ENCODE measurements at places on chromosomes 4 and X.

- DNase-seq, result peak; percentile 73
Observed at GRCh38 chr4:169439244-169439643, 168.5 kb upstream of the SH3RF1 start.

- no peak for DNase-seq
Observed at GRCh38 chr4:1245481-1246051, 3.4 kb downstream of the CTBP1 start.

GRCh38 chrX:40174854-40175510, 77.2 kb upstream of the BCOR start:
- no peak for DNase-seq

GRCh38 chr4:8540586-8540985, 39.6 kb upstream of the GPR78 start:
- no peak for DNase-seq

GRCh38 chr4:6195602-6196319, 4.6 kb downstream of the JAKMIP1 start:
- no peak for DNase-seq

- no peak for DNase-seq
Observed at GRCh38 chr4:39043058-39043860, 11.1 kb upstream of the TMEM156 start.

GRCh38 chr4:186900984-186901383, 177.3 kb upstream of the FAT1 start:
- DNase-seq, result no peak

DNA sequence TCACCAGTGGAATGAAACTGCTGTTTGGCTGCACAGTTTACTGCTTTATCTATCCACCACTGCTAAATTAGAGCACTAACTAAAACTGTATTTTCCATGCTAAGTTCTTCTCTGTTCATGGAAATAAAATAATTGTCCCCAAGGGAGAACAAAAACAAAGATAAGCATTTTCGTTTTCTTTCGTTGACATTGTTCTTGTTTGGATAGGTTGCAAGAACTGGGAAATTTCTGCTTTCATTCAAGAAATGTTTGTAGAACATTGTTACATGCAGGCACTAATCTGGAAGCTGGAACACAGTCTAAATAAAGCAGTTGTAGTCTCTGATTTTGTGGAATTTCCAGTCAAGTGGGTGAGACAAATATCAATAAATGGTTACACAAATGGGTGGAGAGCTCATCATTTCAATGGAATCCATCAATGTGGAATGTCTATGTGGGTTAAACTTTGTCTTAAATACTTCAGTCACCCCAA, 5.8 kb upstream of the CXCL8 start:
- no peak for DNase-seq

DNA sequence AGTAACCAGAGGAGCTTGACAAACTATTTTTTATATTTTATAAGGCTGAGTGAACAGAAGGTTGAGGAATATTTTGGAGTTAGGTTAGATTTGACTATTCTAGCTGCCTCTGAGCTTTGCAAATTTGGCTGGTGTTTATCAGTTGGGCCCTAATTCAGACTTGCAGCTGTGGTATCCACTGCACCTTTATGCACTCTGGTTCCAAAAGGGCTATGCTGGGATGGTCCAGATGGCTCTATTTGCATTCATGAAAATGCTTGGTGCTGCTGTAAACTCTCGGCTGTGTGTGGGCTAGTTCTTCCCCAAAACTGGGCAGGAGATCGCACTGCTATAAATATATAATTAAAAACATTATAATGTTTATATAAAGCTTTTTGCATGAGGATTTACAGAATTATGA, 106.3 kb downstream of the REPS2 start:
- peak; percentile 63 for DNase-seq

- peak; percentile 67 for DNase-seq
Observed at GRCh38 chr4:145938618-145939440, at the start of gene ZNF827. Gene ZNF827 (minus strand): TSS chr4:145938823. CDS start chr4:145938407, 416 bp downstream.
